Liver (tissue), 10 donors: ENCODE measurements at places on chromosomes 16 and 17. TPM values are rescaled to one million over a fixed set of nuclear protein-coding genes. Genes with fewer than 3 reads are reported as not detected.
A peak's percentile ranks its signal among the peaks of the same experiment; 100 is the strongest.

DNA sequence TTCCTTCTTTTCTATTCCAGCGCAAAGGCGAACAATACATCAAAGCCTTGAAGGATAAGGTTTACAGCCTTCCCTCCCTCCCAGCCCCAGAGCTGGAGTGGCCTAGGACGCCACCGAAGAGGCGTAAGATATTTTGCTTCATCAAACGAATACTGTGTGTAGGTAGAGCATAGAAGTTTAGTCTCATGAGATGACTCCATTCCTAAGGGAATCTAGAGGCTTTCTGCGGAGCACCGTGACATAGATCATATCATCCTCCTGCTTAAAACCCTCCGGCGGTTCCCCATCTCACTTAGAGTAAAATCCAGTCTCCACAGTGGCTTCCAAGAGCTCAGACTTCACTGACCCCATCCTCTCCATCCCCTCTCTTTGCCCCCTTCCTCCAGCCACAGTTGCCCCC is 191.9 kb downstream of the IRX3 start:
- no peak for DNase-seq

Gene CTRB1
- total RNA-seq = not detected

Gene MRPS23
- total RNA-seq = 13.7 TPM

GRCh38 chr16:83220066-83220465 is 587.7 kb upstream of the HSBP1 start:
- no peak for DNase-seq

DNA sequence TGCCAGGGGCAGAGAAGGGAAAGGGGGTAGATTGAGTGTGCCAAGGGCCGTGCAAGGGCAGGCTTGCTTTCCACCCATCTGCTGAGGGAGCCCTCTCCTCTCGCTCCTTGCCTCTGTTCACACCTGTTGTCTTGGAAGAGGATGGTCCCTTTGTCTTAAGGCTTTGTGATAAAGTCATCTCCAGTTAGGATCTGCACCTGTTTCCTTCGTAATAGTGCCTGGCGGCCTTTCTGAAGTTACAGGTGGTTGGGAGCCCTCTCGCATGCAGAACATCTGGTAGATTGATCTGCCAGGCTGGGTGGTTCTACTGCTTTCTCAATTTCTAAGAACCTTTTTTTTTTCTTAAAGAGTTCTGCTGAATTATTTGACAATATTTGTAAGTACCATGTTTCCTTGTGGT is 16.3 kb downstream of the UBFD1 start:
- DNase-seq = no peak

DNA sequence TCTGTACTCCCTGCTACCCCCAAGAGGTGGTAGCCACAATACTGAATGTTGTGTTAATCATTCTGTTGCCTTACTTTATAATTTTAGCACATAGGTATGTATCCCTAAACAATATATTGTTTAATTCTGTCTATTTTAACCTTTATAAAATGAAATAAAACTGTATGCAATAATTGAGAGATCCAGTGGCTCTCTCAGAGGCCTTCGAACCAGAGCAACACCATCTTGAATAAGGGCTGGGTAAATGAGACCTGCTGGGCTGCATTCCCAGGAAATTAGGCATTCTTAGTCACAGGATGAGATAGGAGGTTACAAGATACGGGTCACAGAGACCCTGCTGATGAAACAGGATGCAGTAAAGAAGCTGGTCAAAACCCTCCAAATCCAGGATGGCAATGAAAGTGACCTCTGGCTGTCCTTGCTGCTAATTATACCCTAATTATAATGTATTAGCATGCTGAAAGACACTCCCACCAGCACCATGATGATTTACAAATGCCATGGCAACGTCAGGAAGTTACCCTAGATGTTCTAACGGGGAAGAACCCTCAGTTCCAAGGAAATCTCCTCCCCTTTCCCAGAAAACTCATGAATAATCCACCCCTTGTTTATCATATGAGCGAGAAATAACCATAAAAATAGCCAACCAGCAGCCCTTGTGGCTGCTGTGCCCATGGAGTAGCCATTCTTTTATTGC is 2.0 kb upstream of the CANT1 start:
- no peak for DNase-seq

Gene CD79B
- total RNA-seq = 6.5 TPM

Gene NOB1
- 6.9 TPM for total RNA-seq

Gene CCT6B
- total RNA-seq = 0.84 TPM

Gene MMP28
- 0.75 TPM for total RNA-seq

- DNase-seq = peak; percentile 75
Observed at GRCh38 chr16:4474192-4474961, at the start of gene NMRAL1. NMRAL1 (minus strand) TSS chr16:4474625; CDS start chr16:4474132, 493 bp downstream.

Gene ELAC2
- total RNA-seq = 54.1 TPM

GRCh38 chr17:77308861-77309726 is 168.3 kb downstream of the SEC14L1 start:
- no peak for DNase-seq

DNA sequence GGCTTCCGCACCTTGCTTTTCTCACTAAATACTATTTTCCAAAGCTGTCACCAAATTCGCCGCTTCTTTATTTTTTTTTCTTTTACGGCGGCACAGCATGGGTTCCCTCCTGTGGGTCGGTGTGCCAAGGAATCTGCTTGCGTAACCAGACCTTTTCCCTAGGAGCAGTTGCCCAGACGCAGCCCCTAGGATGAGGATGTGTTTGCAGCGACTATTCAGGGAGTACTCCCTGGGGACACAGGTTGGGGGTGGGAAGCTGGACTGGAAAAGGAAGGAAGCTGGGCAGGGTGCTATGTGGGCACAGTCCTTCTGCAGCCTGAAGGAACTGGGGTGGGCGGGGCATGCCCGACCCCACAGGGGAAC is 49.0 kb upstream of the ZCCHC14 start:
- DNase-seq = no peak

DNA sequence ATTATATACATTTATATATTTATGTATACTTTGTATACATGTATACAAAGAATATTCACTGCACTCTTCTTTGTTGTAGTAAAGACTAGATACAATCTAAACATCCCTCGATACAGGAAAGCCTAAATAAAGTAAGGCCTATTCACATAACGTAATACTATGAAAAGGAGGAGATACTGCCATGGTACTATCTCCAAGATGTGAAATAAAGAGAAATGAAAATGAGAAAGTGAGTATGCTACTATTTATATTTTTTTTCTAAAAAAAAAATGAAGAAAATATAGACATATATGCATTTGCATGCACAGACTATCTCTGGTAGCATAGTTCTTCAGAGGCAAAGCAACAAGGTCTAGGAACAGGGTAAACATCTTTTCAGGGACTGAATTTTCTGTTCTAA is 19.4 kb downstream of the CFDP1 start:
- no peak for DNase-seq

GRCh38 chr16:58176608-58177352 is 21.1 kb downstream of the CSNK2A2 start:
- DNase-seq = no peak

- DNase-seq = no peak
Observed at GRCh38 chr17:72692676-72693075, 399.8 kb downstream of the SLC39A11 start.

DNA sequence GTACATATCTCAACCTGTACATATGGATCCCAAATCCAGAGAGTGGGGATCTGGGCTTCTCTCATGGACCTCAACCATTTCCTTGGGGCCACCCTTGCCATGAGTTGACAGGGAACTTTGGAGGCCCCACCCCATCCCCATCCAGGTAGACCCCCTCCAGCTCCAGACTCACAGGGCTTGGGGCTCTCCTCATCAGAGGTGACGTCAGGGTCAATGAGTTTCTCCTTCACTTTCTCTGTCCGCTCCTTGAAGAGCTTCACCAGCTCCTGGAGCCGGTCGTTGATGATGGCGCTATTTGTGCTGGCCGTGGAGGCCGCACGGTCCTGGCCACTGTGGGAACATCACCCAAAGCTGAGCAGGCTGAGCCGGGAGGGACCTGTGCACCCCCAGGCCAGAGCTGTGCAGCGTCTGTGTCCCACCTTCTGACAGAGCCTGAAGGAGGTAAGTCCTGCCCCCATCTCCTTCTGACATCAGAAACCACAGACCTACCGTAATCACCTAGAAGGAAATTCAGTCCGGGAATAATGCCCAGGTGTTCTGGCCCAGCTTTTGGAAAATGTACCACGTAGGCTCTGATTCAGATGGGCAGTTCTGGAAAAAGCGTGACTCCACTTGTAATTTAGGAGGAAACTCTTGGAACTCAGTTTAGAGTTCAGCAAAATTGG is 50.6 kb downstream of the CNGB1 start:
- no peak for DNase-seq

- DNase-seq = no peak
Observed at GRCh38 chr17:79983456-79983855, 52.2 kb downstream of the TBC1D16 start.

Gene SLC16A11
- 3.3 TPM for total RNA-seq

DNA sequence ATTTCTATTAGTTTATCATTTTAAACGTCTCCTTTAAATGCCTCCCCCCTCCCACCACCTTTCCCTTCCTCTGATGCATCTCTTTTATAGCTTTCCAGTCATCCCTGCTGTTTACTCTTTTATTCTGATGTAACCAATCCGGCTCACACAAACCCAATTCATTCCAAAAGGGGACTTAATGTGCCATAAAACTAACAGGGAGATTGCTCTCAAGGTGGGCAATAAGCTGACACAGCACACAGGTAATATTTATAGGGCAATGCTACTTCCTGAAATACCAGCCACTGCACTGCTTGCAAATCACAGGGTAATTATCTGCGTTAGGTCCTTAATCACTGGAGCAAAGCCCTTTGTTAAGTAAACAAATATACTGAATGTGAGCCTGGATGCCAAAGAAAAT is 23.3 kb upstream of the CA10 start:
- DNase-seq = no peak

Gene NRN1L
- 0.14 TPM for total RNA-seq

Gene NATD1
- 24.5 TPM for total RNA-seq

Gene XYLT1
- 2.3 TPM for total RNA-seq

DNA sequence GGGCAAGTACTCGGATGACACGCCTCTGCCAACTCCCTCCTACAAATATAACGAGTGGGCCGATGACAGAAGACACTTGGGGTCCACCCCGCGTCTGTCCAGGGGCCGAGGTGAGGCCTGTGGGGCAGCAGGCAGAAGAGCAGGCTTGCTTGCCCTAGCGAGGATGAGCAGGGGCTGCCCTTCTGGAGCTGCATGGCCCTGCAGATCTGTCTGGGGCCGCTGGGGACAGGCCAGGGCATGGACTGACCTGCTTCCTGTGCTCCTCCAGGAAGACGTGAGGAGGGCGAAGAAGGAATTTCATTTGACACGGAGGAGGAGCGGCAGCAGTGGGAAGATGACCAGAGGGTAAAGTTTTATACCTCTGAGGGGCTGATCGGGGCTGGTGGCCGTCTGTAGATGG is 5.3 kb downstream of the DHX38 start:
- DNase-seq = no peak

- no peak for DNase-seq
Observed at GRCh38 chr17:67753026-67753425, 35.3 kb downstream of the NOL11 start.

Gene STH
- not detected for total RNA-seq

Gene SCIMP
- 5.7 TPM for total RNA-seq

- no peak for DNase-seq
Observed at GRCh38 chr16:86555704-86556075, 655 bp upstream of the MTHFSD start.

GRCh38 chr17:77779711-77780539 is 178.6 kb upstream of the TNRC6C start:
- no peak for DNase-seq

DNA sequence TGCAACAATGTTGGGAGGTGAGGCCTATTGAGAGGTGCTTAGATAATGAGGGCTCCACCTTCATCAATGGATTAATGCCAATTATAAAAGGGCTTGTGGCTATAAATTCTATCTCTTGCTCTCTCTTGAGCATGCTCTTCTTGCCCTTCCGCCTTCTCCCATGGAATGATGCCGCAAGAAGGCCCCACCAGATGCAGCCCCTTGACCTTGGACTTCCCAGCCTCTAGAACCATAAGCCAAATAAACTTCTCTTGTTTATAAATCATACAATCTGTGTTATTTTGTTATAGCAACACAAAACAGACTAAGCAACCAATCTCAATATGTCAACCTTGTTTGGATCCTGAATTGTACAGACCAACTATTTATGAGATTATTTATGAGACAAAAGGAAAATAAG is 20.0 kb downstream of the MYH10 start:
- no peak for DNase-seq

DNA sequence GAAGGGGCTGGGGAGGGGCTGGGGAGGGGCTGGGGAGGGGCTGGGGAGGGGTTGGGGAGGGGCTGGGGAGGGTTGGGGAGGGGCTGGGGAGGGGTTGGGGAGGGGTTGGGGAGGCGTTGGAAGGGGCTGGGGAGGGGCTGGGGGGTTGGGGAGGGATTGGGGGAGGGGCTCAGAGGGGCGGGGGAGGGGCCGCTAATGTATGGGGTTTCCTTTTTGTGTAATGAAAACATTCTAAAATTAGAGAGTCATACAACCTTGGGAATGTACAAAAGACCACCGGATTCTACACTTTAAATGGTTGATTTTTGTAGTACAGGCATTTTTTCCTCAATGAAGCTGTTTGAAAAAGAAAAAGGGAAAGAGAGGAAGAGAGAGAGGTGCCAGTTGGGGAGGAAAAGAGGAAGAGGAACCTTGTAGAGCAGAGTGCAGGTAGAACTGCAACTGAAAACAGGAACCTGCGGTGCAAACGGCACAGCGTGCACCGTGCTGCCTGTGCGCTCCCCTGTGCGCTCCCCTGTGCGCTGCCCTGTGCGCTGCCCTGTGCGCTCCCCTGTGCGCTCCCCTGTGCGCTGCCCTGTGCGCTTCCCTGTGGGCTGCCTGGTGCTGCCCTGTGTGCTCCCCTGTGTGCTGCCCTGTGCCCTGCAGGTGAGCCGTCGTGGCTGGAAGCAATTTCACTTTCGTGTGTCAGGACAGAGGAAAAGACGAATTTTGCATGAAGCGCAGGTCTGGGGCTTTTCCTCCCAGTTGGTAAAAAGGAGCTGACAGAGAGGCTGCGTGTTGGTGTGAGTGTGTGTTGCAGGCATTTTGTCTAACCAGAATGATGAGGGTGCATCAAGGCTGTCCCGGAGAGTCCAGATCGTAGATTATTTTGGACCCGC is 40.8 kb downstream of the METRNL start:
- no peak for DNase-seq

GRCh38 chr16:30006095-30006473 is 4.7 kb downstream of the DOC2A start:
- no peak for DNase-seq

- no peak for DNase-seq
Observed at GRCh38 chr16:57996406-57997175, 3.9 kb downstream of the ZNF319 start.

GRCh38 chr17:6421700-6422604 is 13.0 kb downstream of the AIPL1 start:
- peak; percentile 77 for DNase-seq

GRCh38 chr16:86016201-86016965 is 117.4 kb downstream of the IRF8 start:
- DNase-seq = peak; percentile 42

- DNase-seq = no peak
Observed at GRCh38 chr17:17917394-17917793, 54.8 kb downstream of the TOM1L2 start.

- no peak for DNase-seq
Observed at GRCh38 chr17:33218698-33219601, 74.1 kb downstream of the ASIC2 start.

- no peak for DNase-seq
Observed at GRCh38 chr16:56789360-56789759, 59.4 kb downstream of the NUP93 start.

- DNase-seq = no peak
Observed at GRCh38 chr16:22053921-22054341, 38.4 kb upstream of the VWA3A start.

GRCh38 chr17:72465191-72466024 is 344.6 kb downstream of the SOX9 start:
- DNase-seq = no peak
